ENCODE measurements at places on chromosomes 5 and 9.

DNA sequence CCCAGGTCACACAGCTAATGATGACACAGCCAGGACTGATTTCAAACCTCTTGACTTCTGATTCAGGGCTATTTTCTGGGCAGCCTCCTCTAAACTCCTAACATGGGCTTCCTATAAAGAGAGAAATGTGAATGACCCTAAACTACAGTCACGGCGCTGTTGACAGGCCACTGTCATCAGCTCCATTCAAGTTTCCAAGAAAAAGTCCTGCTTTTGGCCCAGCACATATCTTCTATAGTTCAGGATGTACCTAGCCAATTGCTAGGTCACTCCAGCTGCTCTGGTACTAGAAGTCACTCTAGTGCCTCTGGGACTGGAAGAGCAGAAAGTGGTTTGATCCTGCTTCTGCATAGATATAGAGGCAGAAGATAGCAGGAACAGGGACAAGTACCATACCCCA lies 64.9 kb upstream of the TARS1 start:
- DNase-seq, result no peak

DNA sequence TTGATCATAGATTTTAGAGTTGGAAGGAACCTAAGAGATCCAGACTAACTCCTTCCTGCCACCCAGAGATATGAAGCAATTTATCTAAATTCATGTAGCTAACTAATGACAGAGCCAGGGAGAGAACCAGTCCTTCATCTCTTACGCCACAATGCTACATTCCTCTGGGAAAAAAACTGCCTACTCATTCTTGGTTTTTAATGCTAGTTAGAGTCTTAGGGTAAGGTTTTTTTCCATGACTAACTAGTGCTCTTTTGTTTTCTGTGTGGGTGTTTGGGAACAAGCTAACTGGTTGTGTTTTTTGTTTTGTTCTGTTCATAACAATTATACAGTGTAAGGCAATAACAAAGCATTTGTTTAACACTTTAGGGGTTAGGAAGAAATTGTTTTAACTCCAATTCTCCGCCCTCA lies 52.4 kb downstream of the SLC44A1 start:
- DNase-seq, result no peak

DNA sequence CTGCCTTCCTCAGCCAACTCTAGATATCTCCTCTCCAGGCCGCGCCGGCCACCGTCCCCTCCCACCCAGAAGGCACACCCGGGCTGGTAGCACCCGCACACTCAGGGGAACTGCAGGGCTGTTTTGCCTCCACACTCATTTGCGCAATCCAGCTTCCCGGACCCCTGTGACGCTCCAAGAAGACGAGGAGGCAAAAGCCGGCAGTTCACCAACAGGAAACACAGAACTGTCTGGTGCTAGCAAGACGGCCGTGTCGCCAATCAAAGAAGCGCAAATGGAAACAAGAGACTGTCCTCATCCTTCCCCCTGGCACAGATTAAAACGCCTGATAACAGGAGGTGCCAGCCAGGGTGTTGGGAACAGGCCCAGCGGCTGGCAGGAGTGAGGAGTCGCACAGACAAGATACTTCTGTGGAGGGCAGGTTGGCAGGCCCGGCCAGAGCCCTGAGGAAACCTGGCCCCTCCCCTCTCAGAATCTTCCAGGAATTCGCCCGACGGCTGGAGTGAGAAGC lies 7.8 kb downstream of the AGPAT2 start:
- no peak for DNase-seq

DNA sequence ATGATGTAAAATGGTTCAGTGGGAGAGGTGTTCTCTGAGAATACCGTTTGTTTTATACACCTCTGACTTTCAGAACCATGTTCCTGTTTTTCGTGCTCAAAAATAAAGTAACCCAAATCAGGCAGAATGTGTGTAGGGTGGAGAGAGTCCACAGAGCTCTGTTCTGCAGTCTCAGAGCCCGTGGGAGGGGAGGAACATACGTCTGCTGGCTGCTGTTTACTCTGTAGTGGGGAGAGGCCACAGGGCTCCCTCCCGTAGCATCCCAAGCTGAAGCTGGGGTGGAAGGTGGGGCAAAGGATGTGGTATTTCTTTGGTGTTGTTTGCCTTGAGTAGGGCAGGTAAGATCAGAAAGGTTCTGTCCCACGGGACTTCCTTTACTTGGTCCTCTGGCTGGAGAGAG lies 348.5 kb downstream of the DNAH5 start:
- no peak for DNase-seq

- DNase-seq, result no peak
Observed at GRCh38 chr5:81633891-81634290, 117.0 kb downstream of the SSBP2 start.

DNA sequence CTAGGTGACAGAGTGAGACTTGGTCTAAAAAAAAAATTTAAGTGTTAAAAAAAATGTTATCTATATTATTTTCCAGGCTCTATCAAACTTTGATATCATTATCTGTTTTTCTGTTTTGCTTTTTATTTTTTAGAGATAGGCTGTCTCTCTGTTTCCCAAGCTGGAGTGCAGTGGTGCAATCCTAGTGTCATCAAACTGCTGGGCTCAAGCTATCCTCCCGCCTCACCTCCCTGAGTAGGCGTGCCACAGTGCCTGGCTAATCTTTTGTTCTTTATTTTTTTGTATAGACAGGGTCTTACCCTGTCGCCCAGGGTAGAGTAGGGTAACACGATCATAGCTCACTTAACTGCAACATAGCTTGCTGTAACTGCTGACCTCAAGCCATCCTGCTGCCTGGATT lies 14.4 kb downstream of the SEC24A start:
- no peak for DNase-seq

- no peak for DNase-seq
Observed at GRCh38 chr9:115444959-115445358, 327.0 kb upstream of the TNC start.
